Caco-2 (cell line): ENCODE measurements at places on chromosomes 12 and 14.

DNA sequence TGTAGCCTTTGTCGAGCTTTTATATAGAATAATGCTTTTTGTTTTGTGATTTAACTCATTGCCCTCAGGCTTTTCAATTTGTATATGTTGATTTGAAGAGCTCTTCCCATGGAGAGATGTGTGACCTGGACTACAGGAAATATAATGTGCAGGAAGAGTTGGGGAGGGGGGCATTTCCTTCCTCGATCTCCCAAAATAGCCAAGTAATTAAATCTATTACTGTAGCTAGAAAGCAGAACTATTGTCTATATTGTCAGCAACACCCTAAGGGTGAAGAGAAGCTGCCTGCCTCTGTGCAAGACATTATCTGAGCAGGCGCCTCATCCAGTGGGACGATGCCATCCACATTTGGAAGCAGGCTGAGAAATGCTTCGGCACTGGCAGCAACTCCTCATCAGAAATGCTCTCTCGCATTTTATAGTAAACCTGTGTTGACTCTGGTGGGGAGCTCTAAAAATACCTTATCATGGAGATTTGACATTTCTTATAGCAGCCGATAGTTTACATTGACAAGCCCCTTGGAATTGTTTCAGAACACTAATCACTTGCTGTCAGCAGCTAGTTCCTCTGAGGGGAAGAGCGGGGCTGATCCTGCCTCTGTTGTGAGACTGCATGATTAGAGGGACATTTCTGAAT lies 392.5 kb upstream of the RGS6 start:
- DNase-seq = no peak

GRCh38 chr12:79848339-79848738 lies 86.6 kb downstream of the PPP1R12A start:
- DNase-seq = no peak

- peak; percentile 55 for DNase-seq
Measured at GRCh38 chr14:97978341-97978740, 1181.2 kb downstream of the VRK1 start.

DNA sequence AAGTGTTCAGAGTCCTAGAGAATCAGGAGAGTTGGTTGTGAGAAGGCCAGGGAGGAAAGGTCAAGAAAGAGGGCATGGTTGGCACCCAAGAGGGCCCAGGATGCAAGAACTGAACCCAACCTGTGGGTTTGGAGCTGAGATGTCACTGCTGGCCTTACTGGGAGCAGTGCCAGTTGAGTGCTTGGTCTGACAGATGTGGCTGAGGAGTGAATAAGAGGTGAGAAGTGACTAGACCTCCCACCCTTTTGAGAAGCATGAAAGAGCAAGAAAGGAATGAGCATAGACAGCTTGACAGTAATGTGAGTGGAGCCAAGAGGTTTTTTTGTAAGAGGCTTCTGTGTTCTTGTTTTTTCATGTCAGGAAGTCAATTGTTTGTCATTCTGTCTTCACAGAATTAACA lies 95.3 kb downstream of the FGD4 start:
- DNase-seq = no peak
